ENCODE measurements at places on chromosomes 13 and 19. TPM values are rescaled to one million over a fixed set of nuclear protein-coding genes. Genes with fewer than 3 reads are reported as not detected.

IQCN gene
- 3.1 TPM for total RNA-seq

KLK2 gene
- not detected for total RNA-seq

OR7G1 gene
- total RNA-seq = not detected

HCST gene
- 195 TPM for total RNA-seq

LRG1 gene
- total RNA-seq = 0.35 TPM

GRCh38 chr13:40217675-40218074 lies 448.8 kb downstream of the FOXO1 start:
- no peak overlapping the region for H3K4me3 ChIP-seq
- no peaks in the 10 kb centered on the region for H3K27me3 ChIP-seq
- peaks cover 26% of the 10 kb centered on the region for H3K4me1 ChIP-seq
- no peak overlapping the region for H3K27ac ChIP-seq

GRCh38 chr19:42151782-42152684 lies 19.8 kb upstream of the POU2F2 start:
- H3K36me3 ChIP-seq = no peaks in the 10 kb centered on the region
- H3K27me3 ChIP-seq = peaks cover 12% of the 10 kb centered on the region
- H3K4me1 ChIP-seq = peaks cover 19% of the 10 kb centered on the region
- no peak overlapping the region for H3K27ac ChIP-seq
- no peak overlapping the region for H3K4me3 ChIP-seq

- H3K4me3 ChIP-seq = no peak overlapping the region
- H3K36me3 ChIP-seq = no peaks in the 10 kb centered on the region
- no peak overlapping the region for H3K27ac ChIP-seq
- H3K4me1 ChIP-seq = no peaks in the 10 kb centered on the region
- peak; percentile 61 for DNase-seq
Observed at GRCh38 chr13:113029487-113030258, 60.7 kb downstream of the MCF2L start.

GRCh38 chr13:27981006-27981708 lies 7.3 kb downstream of the URAD start:
- DNase-seq = no peak
- H3K27me3 ChIP-seq = peaks cover 73% of the 10 kb centered on the region
- H3K36me3 ChIP-seq = no peaks in the 10 kb centered on the region
- H3K27ac ChIP-seq = no peak overlapping the region

DNA sequence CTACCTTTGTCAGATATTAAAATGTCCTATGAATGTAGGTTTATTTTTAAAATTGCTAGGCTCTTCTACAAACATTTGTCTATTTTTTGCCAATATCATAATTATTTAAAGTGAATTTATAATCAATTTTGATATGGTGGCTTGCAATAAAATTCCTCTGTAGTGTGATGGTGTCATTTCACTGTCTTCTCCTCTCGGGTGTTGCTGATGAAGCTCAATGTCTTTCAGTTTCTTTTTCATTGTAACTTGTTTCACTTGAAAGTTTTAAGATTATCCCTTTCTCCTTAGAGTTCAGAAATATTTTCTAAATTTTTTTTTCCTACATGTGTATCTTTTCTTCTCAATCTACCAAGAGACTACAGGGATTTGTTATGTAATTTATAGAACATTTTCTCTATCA lies 267.1 kb upstream of the EDNRB start:
- DNase-seq = no peak
- no peak overlapping the region for H3K4me3 ChIP-seq

DNA sequence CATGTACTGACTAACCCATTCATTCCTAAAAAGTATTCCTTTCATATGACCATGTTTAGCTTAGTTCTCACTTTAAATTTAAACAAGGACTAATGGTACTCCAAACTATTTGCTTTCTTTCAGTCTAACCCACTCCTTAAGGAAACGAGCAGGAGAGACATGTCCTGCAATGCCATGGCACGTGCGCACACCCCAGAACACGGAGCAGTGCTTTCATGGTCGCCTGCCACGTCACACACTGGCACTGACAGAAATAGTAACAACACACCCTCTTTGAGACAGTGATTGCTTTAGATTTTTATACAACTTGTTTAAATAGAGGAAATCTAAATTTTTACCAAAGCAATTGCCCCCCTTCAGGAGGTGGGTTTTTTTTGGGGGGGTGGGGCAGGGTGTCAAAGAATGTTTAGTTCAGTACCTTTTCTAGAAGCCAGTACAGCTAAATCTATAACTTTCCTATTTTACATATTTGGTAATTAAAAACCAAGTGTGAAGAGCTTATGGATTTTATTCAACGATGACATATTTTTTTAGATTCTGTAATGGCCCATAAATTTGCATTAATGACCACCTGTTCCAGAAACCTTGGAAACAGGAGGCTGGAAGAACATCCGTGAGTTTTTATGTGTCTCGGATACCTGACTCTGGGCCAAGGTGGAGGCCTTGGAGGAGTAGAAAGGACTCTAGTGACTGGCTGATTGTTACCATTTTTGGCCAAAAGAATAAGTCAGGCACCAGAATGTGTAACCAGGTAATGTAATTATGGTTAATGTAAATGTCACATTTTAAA lies 247.1 kb downstream of the DCT start:
- H3K36me3 ChIP-seq = no peaks in the 10 kb centered on the region
- no peak overlapping the region for H3K27ac ChIP-seq
- peaks cover 4% of the 10 kb centered on the region for H3K27me3 ChIP-seq
- H3K4me3 ChIP-seq = no peak overlapping the region
- DNase-seq = no peak
- peaks cover 11% of the 10 kb centered on the region for H3K4me1 ChIP-seq

DNA sequence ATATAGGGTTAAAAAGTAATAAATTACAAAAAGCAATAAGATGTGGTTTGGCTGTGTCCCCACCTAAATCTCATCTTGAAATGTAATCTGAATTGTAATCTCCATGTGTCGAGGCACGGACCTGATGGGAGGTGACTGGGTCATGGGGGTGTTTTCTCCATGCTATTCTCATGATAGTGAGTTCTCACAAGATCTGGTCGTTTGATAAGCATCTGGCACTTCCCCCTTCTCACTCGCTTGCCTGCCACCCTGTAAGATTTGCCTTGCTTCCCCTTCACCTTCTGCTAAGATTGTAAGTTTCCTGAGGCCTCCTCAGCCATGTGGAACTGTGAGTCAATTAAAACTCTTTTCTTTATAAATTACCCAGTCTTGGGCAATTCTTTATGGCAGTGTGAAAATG lies 577.4 kb downstream of the TBC1D4 start:
- no peak for DNase-seq
- H3K36me3 ChIP-seq = no peaks in the 10 kb centered on the region
- no peak overlapping the region for H3K27ac ChIP-seq
- H3K4me1 ChIP-seq = no peaks in the 10 kb centered on the region

DNA sequence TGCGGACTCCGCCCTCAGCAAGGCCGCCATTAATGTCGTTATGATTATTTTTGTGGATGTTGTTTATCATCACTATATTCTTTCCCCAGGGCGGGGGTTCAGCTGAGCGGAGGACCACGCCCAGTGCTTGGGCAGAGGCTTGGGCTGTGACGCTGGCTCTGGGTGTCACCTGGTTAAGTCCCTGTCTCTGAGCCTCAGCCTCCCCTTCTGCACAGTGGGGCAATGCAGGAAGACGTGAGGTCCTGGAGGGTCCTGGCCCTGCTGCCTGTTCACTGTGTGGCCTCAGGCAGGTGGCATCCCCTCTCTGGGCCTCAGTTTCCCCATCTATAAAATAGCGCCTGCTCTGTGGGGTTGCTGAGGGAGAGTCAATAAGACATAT lies 32.5 kb downstream of the NFIC start:
- H3K4me1 ChIP-seq = no peaks in the 10 kb centered on the region
- no peak overlapping the region for H3K4me3 ChIP-seq
- no peak overlapping the region for H3K27ac ChIP-seq
- DNase-seq = no peak
- H3K36me3 ChIP-seq = no peaks in the 10 kb centered on the region

DNA sequence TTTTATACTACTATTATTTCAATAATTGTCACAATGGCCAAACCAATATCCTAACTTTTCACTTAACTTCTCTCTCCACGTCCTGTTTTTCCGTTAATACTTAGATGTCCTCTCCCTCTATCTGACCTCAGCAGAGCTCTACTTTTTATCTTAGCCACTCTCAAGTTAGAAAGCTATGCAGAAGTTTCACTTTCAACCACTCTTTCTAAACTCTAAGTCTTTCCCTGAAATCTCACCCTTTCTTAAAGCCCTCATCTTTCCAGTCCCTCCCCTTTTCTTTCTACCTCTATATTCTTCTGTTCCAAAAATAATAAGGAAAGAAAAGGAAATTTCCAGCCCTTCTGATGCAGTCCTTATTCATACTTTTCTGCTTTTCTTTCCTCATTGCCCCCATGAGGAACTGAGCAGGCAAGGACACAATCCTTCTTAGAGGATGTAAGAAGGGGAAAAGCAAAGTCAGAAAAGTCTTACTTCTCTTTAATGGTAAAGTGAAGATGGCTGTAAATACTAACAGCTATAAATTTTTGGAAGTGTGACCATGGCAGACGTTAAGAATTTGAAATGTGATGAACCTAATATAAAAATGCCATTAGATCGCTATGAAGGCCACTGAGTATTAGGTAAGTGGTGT lies 23.0 kb downstream of the FAM216B start:
- DNase-seq = no peak
- peaks cover 2% of the 10 kb centered on the region for H3K36me3 ChIP-seq
- no peak overlapping the region for H3K4me3 ChIP-seq
- H3K27ac ChIP-seq = no peak overlapping the region
- peaks cover 10% of the 10 kb centered on the region for H3K27me3 ChIP-seq

- H3K27ac ChIP-seq = no peak overlapping the region
- no peak for DNase-seq
- no peak overlapping the region for H3K4me3 ChIP-seq
- no peaks in the 10 kb centered on the region for H3K4me1 ChIP-seq
- no peaks in the 10 kb centered on the region for H3K36me3 ChIP-seq
Observed at GRCh38 chr19:33717878-33718277, 78.8 kb upstream of the KCTD15 start.

- H3K27ac ChIP-seq = no peak overlapping the region
- no peak overlapping the region for H3K4me3 ChIP-seq
- H3K36me3 ChIP-seq = peaks cover 2% of the 10 kb centered on the region
- H3K4me1 ChIP-seq = peaks cover 6% of the 10 kb centered on the region
- DNase-seq = no peak
- peaks cover 46% of the 10 kb centered on the region for H3K27me3 ChIP-seq
Observed at GRCh38 chr13:27273658-27274425, 3.2 kb downstream of the RASL11A start.

- no peak overlapping the region for H3K4me3 ChIP-seq
- no peak overlapping the region for H3K27ac ChIP-seq
- H3K36me3 ChIP-seq = peaks cover 44% of the 10 kb centered on the region
- no peaks in the 10 kb centered on the region for H3K4me1 ChIP-seq
- no peak for DNase-seq
- H3K27me3 ChIP-seq = no peaks in the 10 kb centered on the region
Observed at GRCh38 chr19:36460046-36460445, 29.3 kb downstream of the ZNF566 start.

- H3K4me1 ChIP-seq = no peaks in the 10 kb centered on the region
- H3K27me3 ChIP-seq = no peaks in the 10 kb centered on the region
- no peak overlapping the region for H3K27ac ChIP-seq
Observed at GRCh38 chr19:28486926-28487325, 726.0 kb downstream of the UQCRFS1 start.

- H3K4me3 ChIP-seq = no peak overlapping the region
- no peaks in the 10 kb centered on the region for H3K36me3 ChIP-seq
- H3K27ac ChIP-seq = no peak overlapping the region
Observed at GRCh38 chr13:67299072-67299635, 69.0 kb upstream of the PCDH9 start.

DNA sequence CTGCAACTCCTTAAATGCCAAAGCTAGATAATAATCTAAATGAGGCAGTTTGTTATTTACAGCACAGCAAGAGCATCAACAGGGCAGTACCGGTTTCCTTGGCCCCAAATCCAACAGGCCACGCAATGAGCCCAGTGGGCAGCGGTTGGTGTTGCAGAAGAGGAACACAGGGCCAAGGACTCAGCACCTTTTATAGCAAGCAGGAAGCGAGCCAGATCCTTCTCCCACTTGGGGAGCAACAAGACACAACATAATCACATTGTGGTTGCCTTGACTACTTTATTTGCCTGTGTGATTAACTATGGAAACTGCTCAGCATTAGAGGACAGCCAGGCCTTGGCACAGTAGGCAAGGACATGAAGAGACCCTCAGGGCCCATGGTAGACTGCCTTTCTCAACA lies 67.1 kb upstream of the HTR2A start:
- no peak overlapping the region for H3K27ac ChIP-seq
- H3K4me1 ChIP-seq = peaks cover 3% of the 10 kb centered on the region
- no peaks in the 10 kb centered on the region for H3K27me3 ChIP-seq
- no peak for DNase-seq
- no peak overlapping the region for H3K4me3 ChIP-seq

- DNase-seq = no peak
- no peak overlapping the region for H3K27ac ChIP-seq
- peaks cover 15% of the 10 kb centered on the region for H3K4me1 ChIP-seq
- peaks cover 3% of the 10 kb centered on the region for H3K27me3 ChIP-seq
Observed at GRCh38 chr13:25977216-25977615, 74.6 kb downstream of the SHISA2 start.

GRCh38 chr19:3954107-3954506 lies 16.8 kb downstream of the DAPK3 start:
- H3K27me3 ChIP-seq = no peaks in the 10 kb centered on the region
- no peaks in the 10 kb centered on the region for H3K36me3 ChIP-seq
- H3K4me1 ChIP-seq = peaks cover 3% of the 10 kb centered on the region
- DNase-seq = no peak

Measured in activated CD8-positive, alpha-beta memory T cell treated with anti-CD3 and anti-CD28 coated beads, Interleukin-2, amount 10 ng/mL, durations not matched to agents 7 days and 5 days (primary cell).